ENCODE measurements at places on chromosomes 5 and 9. TPM values are rescaled to one million over a fixed set of nuclear protein-coding genes. Genes with fewer than 3 reads are reported as not detected.

SPATA31E1 gene
- not detected for total RNA-seq

NUDT12 gene
- total RNA-seq: 10.7 TPM

RUSC2 gene
- 23.0 TPM for total RNA-seq

RELL2 gene
- total RNA-seq: 2.5 TPM

PCDHB6 gene
- 0.61 TPM for total RNA-seq

GABRA6 gene
- not detected for total RNA-seq

UBE2R2 gene
- 29.4 TPM for total RNA-seq

IL5 gene
- total RNA-seq: not detected

SKIC3 gene
- 68.9 TPM for total RNA-seq

PDE8B gene
- total RNA-seq: 9.3 TPM

MEF2C gene
- total RNA-seq: 86.4 TPM

KIF4B gene
- total RNA-seq: not detected

CFAP77 gene
- 2.3 TPM for total RNA-seq

GMCL2 gene
- total RNA-seq: not detected

GDF9 gene
- total RNA-seq: 1.00 TPM

GDNF gene
- 0.36 TPM for total RNA-seq

GRCh38 chr9:10661376-10661775 is 48.6 kb upstream of the PTPRD start:
- no peak for DNase-seq

GRCh38 chr5:179276838-179277395 is 68.3 kb downstream of the ADAMTS2 start:
- DNase-seq: no peak

GRCh38 chr5:103461243-103461642 is 101.3 kb downstream of the NUDT12 start:
- DNase-seq: no peak

DNA sequence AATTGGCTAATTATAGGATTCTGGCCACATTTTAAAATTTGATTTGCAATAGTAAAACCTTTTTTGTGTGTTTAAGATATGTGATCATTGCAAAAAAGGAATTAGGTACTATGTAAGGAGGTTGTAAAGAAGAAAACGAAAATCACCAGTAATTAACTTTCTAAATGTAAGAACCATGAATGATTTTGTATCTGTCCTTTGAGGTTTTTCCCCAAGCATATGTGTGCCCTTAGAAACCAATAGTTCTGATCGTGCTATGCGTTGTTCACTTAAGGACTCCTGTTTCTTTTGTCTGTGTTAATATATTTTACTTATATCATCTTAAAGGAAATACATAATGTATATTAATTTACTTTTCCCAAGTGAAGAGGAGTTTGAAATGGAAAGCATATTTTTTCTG is 410.2 kb downstream of the PSAT1 start:
- no peak for DNase-seq

DNA sequence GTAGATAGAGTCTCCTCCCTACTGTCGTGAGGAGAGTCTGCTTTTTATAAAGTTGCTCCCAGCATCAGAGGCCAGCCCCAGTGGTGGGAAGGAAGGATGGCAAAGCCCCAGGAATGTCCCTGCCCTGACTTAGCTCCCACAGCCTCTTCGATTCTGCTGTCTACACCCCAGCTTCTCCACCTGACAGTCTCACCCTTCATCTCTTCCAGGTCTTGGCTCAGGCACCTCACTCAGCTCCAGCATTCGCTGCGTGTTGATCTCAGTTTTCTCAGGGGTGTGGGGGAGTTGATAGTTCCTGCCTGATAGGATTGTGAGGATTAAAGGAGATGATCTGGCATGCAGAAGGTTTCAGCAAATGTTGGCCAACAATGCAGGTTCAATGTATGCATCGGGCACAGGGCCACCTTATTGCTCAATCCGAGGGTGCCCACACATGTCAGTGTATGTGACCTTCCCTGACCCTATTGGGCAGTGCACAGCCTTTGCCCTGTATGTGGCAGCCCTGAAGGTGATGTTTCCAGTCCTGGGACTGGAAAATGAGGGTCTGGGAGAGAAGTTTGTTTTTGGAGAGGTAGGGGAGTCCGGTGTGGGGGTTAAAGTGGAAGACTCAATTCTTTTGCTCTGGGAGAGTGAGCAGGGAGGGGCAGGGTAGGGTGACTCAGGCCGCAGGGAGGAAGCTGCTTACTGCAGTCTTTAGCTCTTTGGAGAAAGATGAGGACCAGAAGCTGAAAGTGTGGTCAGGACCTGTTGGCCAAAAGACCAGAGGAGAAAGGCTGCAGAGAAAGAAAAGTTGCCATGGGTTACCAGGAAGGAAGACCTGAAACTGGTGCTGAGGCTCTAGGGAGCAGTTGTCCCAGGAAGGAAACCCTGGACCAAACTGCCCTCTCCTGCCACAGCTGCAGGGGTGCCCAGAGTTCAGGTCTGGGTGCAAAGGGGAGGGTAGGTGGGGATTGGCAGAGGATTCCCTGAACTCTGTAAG is 153.2 kb downstream of the MACROH2A1 start:
- peak; percentile 12 for DNase-seq

DNA sequence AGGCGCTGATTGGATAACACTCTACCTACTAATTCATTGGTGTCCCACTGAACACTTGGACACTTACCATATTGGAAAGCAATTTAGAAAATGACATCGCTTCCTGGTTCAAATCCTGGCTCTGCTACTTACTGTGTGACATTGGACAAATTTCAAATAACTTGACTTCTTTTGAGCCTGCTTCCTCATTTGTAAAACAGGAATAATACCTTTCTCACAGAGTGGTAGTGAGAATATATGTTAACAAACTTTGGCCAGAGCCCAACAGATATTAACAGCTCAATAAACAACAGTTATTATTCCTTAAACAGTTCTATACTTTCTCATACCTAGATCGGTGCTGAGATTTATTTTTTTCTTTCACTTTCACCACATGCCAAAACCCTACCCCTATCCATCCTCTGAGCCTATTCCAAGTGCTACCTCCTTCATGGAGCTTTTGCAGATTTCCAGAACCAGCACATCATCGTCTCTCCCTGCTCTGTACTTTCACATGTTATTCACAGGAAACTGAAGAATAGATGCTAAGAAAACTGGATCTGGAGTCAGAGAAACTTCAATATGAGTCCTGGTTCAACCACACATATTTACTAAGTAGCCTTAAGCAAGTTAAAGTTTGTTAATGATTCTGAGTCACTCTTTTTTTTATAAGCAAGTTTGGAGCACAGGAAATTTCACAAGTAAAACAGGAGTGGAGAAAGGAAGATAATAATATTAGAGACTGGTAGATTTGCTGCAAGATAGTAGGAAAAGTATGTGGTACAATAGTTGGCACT is 92.3 kb downstream of the STRBP start:
- DNase-seq: no peak

- no peak for DNase-seq
Observed at GRCh38 chr9:104831681-104832080, 67.8 kb downstream of the NIPSNAP3B start.

- no peak for DNase-seq
Observed at GRCh38 chr5:177256296-177256695, 47.2 kb downstream of the RAB24 start.

- DNase-seq: no peak
Observed at GRCh38 chr9:129832982-129833381, 2.1 kb downstream of the C9orf78 start.

DNA sequence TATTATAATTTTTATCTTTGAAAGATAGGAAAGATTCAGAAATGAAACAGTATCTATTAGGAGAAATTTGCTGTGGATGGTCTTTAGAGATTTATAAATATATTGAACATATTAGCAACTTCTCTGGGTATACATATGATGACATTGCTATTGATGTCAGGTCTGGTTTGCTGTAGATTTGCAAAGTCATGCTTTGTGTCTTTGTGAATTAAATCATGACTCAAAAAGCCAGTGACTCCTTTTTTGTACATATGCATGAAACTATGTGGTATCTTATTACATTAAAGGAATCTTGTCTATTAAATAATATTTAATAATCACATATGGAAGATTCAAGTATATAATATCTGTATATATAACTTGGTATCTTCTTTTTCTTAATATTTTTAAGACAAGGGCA is 141.9 kb downstream of the ST8SIA4 start:
- no peak for DNase-seq

- DNase-seq: no peak
Observed at GRCh38 chr5:169914766-169915165, 65.5 kb downstream of the INSYN2B start.

- no peak for DNase-seq
Observed at GRCh38 chr5:54458221-54458620, 2.7 kb downstream of the HSPB3 start.

- no peak for DNase-seq
Observed at GRCh38 chr5:178786859-178787499, 56.5 kb upstream of the ZNF354A start.

DNA sequence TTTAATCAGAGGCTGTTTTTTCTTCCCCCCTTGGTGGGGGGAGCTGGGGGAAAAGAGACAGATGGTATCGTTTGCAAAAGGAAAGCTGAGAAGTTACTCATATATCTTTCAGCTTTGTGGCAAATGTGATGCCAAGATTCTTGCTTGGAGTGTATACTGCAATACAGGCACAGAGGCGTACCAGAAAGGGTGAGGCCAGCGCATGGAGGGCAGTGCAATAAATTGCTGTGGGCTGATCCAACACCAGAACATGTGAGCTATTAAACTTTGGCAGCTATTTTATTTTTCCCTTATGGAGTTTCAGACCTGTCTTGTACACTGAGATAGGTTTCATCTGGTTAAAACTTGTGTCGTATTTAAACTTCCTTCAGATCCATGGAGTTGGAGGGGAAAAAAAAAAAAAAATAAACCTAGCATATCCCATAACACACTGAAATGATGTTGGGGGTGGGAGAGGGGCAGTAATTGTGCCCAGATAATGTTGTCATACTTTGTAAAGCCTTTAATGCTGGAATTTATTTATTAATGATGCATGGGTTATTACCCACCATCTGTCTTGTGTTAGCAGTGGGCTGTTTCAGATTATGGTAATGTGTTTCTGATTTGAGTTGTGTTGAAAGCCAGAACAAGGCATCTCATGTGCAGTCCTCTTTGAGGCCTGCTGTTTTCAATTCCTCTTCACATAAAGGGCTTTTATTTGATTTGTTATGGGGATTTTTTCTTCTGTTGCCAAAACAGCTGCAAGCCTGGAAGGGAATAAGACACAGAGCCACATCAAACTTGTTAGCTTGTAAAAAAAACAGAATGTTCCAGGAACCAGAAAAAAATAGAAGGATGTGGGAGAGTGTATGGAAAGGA is 891.3 kb downstream of the TLE1 start:
- peak; percentile 27 for DNase-seq

DNA sequence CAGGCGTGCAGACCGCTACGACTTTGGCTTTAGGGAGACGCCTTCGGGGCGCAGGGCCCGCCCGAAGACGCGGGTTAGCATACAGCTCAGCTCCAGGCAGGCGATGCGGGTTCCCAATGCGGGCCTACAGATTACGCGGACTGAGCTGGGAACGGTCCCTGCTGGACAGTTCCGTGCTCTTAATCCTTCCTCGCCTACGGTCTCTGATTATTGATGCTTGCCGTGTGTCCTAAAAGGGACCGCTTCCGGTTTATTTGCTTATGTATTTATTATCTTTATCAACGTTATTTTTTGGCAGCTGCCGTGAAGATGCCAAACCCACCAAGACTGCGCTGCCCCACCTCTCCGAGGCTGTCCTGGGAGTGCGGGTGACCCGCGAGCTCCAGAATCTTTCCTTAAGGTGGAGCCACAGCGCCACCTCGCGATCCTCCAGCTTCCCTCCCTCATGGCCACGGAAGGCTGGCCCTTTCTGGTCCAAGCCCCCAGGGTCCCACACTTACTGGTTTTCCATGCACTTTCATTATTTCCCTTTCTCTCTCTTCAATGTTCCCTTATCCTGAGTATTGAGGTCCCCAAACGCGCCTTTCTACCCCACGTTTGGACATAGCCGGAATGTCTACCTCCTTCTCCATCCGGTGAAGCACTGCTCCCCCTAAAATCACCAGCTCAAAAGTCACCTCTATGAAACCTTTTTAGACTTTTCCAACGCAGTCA is 7.0 kb upstream of the EBF1 start:
- peak; percentile 77 for DNase-seq

- no peak for DNase-seq
Observed at GRCh38 chr9:91376239-91376638, 14.5 kb upstream of the AUH start.

DNA sequence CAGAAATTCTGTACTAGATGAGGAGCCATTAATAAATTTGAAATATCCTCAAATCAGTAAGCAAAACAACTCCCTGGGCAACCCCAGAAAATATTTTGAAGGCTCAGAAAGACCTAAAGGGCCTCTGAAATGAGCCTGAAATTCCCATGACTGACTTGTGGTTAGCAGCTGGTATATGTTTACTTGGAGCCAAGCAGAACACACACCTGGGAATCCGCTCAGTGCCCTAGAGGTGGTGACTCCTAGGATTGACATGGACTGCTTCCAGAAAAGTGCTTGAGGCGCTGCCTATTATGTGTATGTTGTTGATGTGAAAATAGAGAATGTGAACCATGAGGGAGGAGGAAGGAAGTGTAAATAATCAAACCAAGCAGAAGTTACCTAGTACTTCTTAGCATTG is 14.7 kb downstream of the RFK start:
- DNase-seq: no peak

DNA sequence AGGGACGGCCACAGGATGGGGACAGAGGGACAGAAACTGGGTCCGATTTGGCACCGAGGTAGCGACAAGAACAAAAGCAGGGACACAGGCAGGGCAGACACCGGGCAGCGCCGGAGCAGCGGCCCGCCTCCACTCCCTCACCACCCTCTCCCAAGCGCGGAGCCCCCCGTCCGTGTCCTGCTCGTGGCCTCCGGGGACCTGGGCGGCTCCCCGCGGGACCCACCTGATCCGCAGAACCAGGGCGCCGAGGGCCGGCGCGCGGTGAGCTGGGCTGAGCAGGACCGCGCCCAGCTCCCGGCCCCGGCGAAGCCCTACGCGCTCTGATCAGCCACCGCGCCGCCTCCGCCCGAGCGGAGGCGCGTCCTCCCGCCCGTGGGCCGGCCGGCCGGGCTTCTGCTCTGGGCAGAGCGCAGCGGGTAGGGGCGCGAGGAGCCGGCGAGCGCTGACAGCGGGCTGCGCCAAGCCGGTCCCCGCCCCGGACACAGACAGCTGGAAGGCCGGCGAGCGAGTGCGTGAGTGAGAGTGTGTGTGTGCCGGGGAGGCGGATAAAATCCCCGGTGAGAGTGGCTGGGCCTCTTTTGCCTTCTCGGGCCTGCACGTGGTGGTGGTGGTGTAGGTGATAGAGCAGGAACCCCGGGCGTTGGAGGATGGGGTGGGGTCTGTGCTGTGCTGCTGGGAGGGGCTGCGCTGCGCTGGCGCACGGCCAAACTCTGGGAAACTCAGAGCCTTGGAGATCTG is at the start of gene GGTA1:
Gene GGTA1, minus strand, starts transcription at position 418 of the 738 bp plus-strand sequence. CDS start 31,922 bp downstream, outside the sequence.
- DNase-seq: peak; percentile 80

Data from heart left ventricle (tissue), 16 donors.